ENCODE measurements at places on chromosomes 1 and 21.

- DNase-seq: no peak
Measured at GRCh38 chr21:16573578-16573977, 843.8 kb downstream of the USP25 start.

- DNase-seq: no peak
Measured at GRCh38 chr1:22883406-22883805, 89.3 kb downstream of the LACTBL1 start.

- no peak for DNase-seq
Measured at GRCh38 chr1:174114788-174115448, 44.4 kb upstream of the RABGAP1L start.

DNA sequence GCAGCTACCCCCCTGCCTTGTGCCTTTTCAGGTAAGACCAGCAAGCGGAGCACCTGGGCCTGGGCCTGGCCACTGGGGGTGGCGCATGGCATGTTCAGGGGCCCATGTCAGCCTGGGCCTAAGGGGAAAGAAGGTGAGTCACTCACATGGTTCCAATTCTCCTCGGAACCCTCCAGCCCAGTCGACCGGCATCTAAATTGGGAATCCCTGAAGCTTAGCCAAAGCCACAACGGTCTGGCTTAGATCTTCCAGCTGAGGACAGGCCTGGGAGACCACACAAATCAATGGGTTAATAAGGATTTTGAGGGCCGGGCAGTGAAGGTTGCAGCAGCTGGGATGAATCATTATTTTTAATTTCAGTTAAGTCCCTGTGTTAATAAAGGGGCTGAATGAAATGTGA is 145.1 kb upstream of the SMYD2 start:
- no peak for DNase-seq

GRCh38 chr1:8112611-8113261 is 86.6 kb upstream of the ERRFI1 start:
- no peak for DNase-seq

GRCh38 chr1:112444269-112444668 is 48.3 kb downstream of the CTTNBP2NL start:
- DNase-seq: no peak

Data from activated T-helper 1 cell treated with anti-CD3 and anti-CD28 coated beads, Interleukin-2, amount 50 U/mL, for 16 hours (primary cell).